ENCODE measurements at places on chromosomes 6 and 20.

GRCh38 chr20:56579301-56579710 lies 46.3 kb downstream of the FAM209B start:
- no peak for DNase-seq

GRCh38 chr20:63964412-63964811 lies 5.3 kb downstream of the ZNF512B start:
- no peak for DNase-seq

GRCh38 chr6:148398678-148399077 lies 56.0 kb downstream of the SASH1 start:
- no peak for DNase-seq

GRCh38 chr6:125511809-125512396 lies 210.1 kb upstream of the HDDC2 start:
- DNase-seq, result no peak

GRCh38 chr6:43242908-43243663 lies at the start of gene TTBK1:
TTBK1 (plus strand) TSS chr6:43243481; CDS start chr6:43246661, 3,180 bp downstream.
- no peak for DNase-seq

DNA sequence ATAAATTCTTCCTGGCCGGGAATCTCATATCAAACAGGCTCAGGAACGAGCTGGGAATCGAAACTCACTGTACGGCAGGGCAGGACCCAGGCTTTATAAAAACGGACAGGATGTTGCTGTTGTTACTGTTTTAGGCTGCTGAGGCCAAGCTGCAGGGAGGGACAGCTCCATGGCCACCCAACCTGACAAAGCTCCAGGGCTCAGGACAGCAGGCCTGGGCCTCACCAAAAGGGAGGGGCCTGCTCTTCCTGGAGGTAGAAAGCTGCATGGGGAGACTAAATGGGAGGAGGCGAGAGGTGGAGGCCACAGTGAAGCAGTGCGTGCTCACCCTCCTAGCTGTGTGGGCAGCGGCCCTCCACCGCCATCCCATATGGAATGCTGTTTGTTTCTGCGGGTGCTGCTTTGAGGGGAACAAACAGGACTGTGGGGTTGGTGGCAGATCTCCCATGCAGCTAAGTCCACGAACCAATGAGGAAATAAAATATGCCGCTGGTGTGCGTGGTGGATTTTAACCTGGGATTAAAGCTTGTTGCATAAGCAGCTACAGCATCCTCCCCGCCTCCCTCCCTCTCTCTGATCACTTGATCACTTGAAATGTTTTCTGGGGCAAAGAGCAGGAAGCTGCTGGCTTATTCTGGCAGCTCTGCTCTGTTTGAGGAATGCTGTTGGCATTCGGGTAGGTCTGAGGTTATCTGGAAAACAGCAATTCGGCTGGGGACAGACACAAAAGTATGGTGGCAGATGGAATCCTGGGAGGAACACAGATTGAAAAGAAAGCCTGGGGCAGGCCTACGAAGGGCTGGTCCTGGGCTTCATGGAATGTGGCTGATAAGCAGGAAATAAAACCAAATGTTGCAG lies 2.4 kb upstream of the ZMYND8 start:
- peak; percentile 86 for DNase-seq

DNA sequence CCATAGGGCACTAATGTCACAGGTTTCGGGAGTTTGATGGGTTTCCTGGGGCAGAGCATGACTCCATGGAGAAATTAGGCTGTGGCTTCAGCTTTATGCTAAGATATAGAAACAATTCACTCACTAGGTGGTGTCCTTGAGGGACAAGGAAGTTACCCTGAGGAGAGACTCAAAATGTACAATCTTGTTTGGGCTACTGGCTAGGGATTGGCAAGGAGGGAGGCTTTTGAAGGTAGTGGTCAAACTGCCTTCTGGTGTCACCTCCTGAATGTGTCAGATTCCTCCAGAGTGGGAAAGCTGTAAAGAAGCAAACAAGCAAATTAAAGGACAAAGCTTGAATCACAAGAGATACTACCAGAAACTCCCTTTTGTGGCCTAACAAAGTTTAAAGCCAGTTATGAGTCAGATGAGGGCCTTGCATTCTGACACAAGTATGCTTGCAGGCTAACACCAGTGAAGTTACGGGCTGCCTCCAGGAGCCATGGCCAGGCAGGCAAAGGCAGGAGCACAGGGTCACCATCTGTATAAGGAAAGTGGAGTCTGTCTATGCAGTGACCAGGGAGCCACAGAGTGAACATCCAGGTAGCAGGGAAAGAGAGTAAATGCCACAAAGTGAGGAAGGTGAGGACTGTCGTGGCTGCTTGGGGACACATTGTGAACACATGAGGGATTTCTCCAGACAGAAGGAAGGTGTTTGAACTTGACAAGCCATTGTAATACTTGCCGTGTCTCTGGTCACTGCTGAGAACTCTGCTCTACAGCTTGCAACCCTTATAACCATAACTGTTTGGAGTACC lies 107.7 kb upstream of the DTNBP1 start:
- DNase-seq, result no peak

DNA sequence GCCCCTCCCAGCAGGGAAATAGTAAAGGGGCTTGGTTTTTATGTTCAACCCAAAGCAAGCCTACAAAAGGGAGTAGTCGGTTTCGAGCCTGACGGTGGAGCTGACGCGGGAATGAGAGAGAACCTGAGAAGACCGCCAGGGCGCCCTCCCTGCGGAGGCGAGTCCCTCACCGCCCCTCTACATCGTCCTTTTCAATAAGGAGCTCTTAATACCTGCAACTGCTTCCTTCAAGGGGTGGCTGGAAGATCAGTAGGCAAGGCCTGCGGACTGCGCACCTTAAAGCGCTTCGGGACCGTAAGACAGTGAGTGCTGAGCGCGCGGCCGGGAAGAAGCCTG lies 709 bp upstream of the ZNF76 start:
- DNase-seq, result peak; percentile 13

GRCh38 chr6:7661364-7661763 lies 64.5 kb upstream of the BMP6 start:
- DNase-seq, result no peak

Measured in non-pigmented ciliary epithelial cell (primary cell).